CD8-positive, alpha-beta T cell (primary cell): ENCODE measurements at places on chromosomes 4 and X.

DNA sequence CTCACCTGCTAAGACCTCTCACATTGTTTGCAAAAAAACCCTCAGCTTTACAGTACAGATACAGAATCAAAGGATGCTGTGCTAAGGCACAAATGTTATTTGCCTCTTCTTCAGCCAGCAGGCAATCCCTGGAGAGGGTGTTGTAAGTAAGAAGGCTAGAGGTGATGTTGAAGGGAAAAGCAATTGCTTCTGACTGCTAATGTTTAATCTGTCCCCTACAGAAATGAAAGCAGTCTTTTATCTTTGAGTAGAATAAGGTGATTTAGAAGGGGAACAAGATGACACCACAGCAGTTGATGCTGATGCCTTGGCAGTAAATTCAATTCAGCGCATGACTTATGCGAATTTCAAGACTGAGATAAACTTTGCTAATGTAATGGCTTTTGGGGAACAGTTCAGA is 1064.8 kb upstream of the IGFBP7 start:
- DNase-seq = no peak

DNA sequence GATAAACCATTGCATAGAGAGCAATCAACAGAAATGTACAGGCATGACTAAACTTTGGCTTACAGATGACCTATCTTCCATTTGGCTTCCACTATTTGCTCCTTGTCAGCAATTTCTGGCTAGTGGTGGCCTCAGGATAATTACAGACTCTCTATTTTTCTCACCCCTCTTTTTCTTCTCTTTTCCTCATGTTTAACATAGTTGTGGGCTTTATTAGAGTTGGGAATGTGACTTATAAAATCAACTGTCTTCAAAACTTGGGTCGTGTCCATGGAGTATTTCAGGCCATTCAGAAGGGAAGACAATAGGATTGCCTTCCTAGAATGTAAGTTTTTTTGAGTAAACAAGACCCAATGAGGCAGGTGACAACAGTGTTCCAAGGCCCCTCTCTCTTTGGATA is 236.2 kb downstream of the FRAS1 start:
- DNase-seq = no peak

- no peak for DNase-seq
These were observed 103.0 kb downstream of the SORCS2 start for GRCh38 chr4:7295197-7295910.

DNA sequence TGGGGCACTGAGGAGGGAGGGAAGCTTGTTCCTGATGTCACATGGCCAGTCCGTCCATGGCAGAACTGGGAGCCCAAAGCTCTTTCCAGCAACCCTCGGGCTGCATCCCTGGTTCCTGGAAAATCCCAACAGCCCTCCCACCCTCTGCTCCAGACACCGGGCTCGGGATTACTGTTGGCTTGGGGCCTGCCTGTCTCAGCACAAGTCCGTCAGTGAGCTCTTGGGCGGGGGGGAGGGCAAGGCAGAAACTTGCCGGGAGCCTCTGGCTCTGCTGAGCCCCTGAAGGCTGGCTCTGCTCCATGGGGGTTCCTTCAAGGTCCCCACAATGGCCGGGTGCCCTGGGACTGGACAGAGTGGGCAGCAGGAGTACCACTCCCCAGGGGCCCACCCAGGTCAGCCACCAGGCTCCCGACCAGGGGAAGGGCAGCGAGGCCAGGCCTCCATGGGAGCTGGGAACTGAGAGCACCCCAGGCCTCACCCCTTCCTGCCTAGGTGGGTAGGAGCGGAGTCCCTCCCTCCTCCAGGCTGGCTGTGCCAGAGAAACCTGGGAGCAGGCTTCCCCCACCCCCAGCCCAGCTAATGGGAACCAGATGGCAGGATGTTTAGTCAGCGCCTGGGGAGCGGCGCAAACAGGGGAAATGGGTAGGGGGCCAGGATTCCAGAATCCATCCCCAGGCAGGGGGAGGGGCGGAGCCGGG is 6.4 kb upstream of the HAUS7 start:
- no peak for DNase-seq

GRCh38 chr4:39446842-39447573 is 11.7 kb downstream of the RPL9 start:
- peak; percentile 57 for DNase-seq

DNA sequence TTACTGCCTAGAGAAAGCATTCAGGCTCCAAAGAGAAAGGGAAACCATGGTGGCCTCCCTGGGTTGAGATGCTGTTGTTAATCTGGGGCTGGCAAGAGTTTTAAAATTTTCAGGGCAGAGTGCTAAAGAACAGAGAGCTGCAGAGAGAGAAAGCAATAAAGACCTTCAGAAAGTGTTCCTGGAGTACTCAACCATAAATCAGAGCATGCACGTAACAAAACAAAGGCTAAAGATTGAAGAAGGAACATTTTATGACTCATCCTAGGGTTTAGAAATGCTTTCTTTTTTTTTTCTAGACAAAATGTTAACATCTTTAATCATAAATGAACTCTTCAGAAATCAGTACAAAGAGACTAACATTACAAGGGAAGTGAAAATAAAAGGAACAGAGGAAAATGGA is 562.3 kb upstream of the NDST4 start:
- no peak for DNase-seq

DNA sequence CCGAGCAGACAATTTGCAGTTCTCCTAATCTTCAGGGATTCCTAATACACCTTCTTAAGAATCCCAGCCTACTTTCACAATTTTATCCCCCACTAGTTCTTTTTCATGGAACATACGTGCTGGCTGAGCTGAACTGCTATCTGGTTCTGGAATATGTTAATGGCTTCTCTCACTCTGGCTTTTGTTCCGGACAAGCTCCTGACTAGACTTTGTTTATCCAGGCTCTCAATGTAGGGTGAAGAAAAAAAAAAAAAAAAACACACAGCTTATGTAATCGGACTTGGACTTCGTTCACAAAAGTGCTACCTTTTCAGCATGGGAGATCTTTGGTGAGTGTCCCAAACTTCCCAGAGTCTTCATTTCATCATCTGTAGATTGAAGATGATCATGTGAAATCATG is 555.4 kb upstream of the CPEB2 start:
- DNase-seq = no peak

DNA sequence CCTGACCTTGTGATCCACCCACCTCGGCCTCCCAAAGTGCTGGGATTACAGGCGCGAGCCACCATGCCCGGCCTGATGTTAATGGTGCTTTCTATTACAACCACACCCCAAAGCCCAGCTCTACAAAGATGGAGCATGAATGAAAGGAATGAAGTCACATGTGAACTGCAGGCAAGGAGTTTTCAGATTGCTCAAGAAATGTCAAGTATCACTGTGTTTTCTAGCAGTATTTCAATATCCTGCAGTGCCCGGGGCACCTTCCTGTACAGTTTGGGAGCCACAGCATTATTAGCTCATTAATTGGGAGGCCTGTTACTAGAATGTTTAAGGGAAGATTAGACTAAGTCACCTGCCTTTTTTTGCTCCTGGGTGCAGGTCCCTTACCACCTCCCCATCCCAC is 40.1 kb downstream of the PRIMPOL start:
- DNase-seq = no peak

- no peak for DNase-seq
These were observed 21.2 kb upstream of the HGFAC start for GRCh38 chr4:3420606-3420955.

DNA sequence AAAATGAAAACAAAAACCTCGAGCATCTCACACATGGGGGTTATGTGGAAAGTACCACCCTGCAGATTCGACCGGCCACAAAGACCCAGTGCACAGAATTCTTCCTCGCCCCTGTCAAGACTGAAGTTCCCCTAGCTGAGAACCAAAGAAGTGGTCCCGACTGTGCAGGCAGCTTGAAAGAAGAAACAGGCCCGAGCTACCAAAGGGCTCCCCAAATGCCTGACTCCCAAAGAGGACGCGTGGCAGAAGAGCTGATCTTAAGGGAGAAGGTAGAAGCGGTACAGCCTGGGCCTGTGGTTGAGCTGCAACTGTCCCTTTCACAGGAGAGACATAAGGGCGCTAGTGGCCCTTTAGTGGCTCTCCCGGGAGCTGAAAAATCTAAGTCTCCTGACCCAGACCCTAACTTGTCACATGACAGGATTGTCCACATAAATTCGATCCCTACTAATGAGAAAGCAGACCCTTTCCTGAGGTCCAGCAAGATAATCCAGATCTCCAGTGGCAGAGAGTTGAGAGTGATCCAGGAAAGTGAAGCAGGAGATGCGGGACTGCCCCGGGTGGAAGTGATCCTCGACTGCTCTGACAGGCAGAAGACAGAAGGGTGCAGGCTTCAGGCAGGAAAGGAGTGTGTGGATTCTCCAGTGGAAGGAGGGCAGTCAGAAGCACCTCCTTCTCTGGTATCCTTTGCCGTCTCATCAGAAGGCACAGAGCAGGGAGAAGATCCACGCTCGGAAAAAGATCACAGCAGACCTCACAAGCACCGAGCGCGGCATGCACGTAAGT is 108.8 kb upstream of the MYOZ2 start:
- no peak for DNase-seq

- no peak for DNase-seq
These were observed 1.4 kb upstream of the AIFM1 start for GRCh38 chrX:130167040-130167439.

DNA sequence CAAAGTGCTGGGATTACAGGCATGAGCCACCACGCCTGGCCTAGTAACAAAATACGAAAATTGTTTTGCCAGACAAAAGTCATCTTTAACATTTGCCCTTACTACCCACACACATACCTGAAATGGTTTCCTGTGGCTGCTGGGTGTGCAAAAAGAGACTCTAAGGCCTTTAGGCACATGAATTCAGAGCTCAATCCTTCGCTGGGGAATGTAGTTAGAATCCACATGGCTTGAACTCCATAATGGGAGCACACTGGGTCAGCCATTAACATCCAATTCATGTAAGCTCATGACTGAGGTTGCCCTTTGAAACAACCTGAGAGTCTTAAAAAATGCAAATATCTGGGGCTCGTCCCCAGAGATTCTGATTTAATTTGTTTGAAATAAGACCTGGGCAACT is 87.8 kb downstream of the HPGD start:
- DNase-seq = no peak

DNA sequence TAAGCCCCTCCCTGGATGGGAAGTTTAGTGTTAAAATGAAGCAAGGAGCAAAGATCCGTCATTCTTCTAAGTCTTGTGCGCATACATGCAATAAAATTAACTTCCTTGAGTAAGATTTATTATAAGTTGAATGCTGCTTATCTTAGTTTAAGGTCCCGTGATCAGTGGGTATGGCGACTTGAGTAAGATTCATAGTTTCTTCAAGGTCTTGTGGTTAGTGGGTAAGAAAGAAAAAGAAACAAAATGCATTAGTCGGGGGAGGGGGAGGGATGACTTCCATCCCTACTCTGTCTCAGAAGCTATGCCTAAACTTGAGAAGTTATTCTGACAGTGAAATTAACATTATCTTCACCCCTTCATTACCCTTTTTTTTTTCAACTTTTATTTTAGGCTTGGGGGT is 127.3 kb upstream of the MAGEB16 start:
- no peak for DNase-seq

DNA sequence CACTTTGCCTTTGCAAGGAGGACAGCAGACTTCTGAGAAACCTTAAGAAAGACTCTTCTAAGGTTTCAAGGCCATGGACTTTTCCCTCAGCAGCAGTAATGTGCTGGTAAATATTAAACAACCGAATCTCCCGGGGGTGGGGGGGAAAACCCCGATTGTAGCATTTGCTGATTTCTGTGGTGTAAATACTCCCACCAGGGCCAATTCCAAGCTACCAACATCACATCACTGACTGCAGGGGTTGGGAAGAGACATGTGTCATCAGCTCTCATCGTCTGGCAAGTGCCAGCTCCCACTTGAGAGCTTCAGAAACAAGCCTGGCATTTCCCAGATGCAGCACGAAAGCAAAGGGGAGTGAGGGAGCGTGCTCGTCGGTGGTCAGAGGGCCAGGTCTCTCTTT is 101.2 kb downstream of the BCOR start:
- DNase-seq = no peak

GRCh38 chrX:1336331-1336943 is at the start of gene IL3RA:
TSS of gene IL3RA (plus strand) at chrX:1336785. CDS start at chrX:1341766, 4,981 bp downstream.
- no peak for DNase-seq

- no peak for DNase-seq
These were observed 178.9 kb upstream of the SPRY1 start for GRCh38 chr4:123217664-123218063.

- DNase-seq = no peak
These were observed 58.8 kb downstream of the C4orf50 start for GRCh38 chr4:5959211-5959982.

DNA sequence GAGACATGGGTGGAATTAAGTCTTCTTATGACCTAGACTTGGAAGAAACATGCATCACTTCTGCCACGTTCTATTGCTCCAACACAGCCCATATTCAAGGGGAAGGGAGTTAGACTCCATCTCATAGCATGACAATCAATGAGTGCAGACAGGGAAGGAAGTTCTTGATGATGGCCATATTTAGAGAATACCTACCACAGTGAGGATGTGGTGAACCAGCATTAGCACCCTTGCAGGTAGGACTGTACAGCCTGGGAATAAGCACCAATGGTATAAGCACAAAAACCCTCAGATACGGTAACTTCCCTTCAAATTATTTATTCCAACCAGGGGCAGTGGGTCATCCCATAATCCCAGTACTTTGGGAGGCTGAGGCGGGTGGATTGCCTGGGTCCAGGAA is 29.8 kb downstream of the PAGE2 start:
- no peak for DNase-seq

- DNase-seq = no peak
These were observed 19.4 kb downstream of the LYAR start for GRCh38 chr4:4270529-4270928.

GRCh38 chr4:188138227-188138626 is 1.0 kb upstream of the TRIML1 start:
- DNase-seq = no peak

DNA sequence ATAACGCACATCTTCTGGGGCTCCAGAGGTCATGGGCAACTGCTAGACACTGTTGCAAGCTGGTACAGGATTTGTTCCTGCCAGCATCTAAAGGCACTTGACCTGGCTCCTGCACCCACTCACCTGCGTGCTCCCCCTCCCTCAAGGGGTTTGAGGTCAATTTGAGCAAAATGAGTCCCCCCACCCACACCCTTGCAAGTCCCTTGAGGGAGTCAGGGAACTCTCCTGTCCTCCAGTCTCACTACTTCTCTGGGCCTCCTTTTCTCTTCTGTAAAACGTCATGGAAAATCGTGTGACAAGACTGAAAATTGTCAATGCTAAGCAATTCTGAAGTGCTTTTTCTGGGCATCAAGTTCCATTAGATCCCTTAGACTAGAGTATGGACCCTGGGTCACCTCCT is 39.9 kb upstream of the PGK1 start:
- no peak for DNase-seq

GRCh38 chr4:79237851-79238250 is 88.0 kb downstream of the NAA11 start:
- DNase-seq = no peak

DNA sequence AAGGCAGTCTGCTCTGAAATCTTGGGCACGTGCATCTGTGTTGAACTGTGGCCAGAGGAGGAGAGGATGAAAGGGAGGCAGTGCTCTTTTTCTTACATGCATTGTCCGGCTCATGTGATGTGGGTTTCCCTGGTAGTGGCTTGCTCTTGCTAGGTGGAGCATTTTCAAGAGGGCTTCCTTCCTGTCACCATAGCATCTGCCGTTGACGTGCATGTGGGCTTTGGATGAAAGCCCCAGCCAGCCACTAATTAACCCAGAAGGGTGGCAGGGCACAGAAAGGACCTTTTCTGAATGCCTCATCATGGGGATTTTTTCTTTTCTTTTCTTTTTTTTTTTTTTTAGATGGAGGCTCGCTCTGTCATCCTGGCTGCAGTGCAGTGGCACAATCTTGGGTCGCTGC is 121.3 kb downstream of the GPR143 start:
- peak; percentile 69 for DNase-seq

GRCh38 chr4:25000639-25001038 is 30.1 kb downstream of the LGI2 start:
- no peak for DNase-seq
